ENCODE measurements at places on chromosomes 1 and 21. TPM values are rescaled to one million over a fixed set of nuclear protein-coding genes. Genes with fewer than 3 reads are reported as not detected.

GRCh38 chr1:228544021-228544850 is 57.1 kb downstream of the RNF187 start:
- DNase-seq = no peak

GRCh38 chr1:182175361-182175931 is 113.9 kb upstream of the ZNF648 start:
- no peak for DNase-seq

- DNase-seq = no peak
These were observed 13.0 kb upstream of the PAQR6 start for GRCh38 chr1:156260896-156261295.

GRCh38 chr1:152497273-152497672 is 13.3 kb upstream of the LCE5A start:
- peak; percentile 45 for DNase-seq

GRCh38 chr1:154465621-154466195 is 36.3 kb upstream of the TDRD10 start:
- DNase-seq = no peak

DNA sequence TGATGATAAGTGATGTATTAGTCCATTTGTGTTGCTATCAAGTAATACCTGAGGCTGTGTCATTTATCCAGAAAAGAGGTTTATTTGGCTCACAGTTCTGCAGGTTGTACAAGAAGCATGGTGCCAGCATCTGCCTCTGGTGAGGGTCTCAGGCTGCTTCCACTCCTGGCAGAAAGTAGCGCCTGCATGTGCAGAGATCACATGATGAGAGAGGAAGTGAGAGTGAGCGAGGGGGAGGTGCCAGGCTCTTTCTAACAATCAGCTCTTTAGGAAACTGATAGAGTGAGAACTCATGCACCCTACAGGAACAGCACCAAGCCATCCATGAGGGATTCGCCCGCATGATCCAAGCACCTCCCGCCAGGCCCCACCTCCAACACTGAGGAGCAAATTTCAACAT is 2.2 kb upstream of the FHAD1 start:
- DNase-seq = no peak

DNA sequence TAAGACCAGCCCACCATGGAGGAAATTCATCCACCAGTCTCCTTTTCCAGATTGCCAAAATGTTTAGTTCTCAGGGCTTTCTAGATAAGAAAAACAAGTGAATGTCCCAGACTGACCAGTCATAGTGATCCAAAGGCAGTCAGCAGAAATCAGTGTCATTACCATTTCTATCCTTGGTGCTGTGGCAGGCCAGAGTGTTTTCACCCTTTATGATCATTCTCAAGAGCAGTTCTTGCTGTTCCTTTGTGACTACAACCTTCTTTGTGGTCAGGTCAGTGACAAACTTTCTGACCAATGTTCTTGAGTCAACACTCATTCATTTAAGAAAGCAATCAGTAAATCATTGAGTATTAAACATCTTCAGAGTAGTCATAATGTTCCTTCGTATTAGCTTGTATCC is 7.3 kb upstream of the DHCR24 start:
- DNase-seq = peak; percentile 44

GRCh38 chr21:35993875-35994490 is 66.3 kb downstream of the SETD4 start:
- DNase-seq = no peak

DNA sequence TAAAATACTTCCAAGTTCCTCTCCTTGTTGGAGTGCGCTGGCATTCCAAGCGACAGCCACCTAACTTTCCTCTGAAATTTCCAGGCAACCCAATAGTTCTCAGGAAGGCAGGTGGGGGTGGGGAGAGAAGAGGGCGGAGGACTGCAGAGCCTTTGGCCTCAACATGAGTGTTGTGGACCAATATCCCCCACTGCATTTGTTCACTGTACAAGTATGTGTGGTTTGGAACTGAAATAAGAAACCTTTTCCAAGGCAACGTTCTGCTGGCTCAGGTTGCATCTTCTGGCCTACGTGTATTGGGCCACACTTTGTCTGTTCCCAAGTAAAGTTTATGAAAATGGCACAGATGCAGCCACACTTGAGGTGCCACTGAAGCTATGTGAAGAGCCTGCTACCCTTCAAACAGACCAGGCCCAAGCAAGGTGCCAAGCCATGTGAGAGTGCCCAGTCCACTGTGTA is 153.4 kb downstream of the DHRS3 start:
- peak; percentile 97 for DNase-seq

GRCh38 chr1:188708795-188709535 is 1768.7 kb downstream of the BRINP3 start:
- DNase-seq = no peak

GRCh38 chr1:62029704-62030103 is 164.9 kb upstream of the L1TD1 start:
- DNase-seq = no peak

DNA sequence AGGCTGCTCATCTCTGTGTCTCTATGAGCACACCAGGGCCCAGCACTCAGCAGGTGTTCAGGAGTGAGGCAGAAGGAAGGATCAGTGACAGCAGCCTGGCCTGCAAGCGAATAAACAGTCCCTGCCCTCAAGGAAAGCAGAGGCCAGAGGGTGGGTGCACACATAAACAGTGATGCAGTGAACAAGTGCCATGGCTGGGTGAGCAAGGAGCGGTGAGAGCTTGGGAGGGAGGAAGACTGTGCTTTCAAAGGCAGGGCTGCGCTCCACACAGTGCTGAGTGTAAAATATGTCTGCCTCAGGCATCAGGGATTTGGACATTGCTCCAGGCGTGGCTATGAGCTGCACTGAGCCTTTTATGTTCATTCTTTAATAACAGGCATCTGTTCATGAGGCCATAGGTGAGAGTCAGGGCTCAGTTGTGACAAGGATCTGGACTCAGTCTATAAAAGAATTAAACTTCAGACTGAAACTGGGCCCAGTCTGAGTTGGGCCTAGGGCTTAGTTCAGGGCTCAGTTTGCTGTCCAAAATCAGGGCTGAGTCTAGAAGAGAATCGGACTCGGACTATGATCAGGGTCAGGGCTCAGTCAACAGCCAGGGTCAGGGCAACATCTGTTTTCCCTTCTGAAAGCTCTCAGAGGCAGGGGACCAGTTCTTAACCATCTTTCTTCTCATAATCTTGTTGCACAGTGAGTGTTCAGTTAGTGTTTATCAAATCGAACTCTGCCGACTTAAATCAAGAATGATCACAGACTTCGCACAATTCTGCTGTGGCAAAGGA is 213.7 kb downstream of the FOXD2 start:
- DNase-seq = no peak

GRCh38 chr1:16048573-16049189 is 5.1 kb downstream of the CLCNKB start:
- DNase-seq = peak; percentile 44

- DNase-seq = peak; percentile 20
These were observed 19.7 kb downstream of the PTAFR start for GRCh38 chr1:28156821-28157220.

GRCh38 chr21:42142141-42142540 is 71.0 kb downstream of the UMODL1 start:
- no peak for DNase-seq

- DNase-seq = peak; percentile 88
These were observed at the start of gene IL20 for GRCh38 chr1:206864939-206865671. Gene IL20, plus strand, starts transcription at chr1:206865623. Its CDS starts 230 bp downstream, at chr1:206865853.

DNA sequence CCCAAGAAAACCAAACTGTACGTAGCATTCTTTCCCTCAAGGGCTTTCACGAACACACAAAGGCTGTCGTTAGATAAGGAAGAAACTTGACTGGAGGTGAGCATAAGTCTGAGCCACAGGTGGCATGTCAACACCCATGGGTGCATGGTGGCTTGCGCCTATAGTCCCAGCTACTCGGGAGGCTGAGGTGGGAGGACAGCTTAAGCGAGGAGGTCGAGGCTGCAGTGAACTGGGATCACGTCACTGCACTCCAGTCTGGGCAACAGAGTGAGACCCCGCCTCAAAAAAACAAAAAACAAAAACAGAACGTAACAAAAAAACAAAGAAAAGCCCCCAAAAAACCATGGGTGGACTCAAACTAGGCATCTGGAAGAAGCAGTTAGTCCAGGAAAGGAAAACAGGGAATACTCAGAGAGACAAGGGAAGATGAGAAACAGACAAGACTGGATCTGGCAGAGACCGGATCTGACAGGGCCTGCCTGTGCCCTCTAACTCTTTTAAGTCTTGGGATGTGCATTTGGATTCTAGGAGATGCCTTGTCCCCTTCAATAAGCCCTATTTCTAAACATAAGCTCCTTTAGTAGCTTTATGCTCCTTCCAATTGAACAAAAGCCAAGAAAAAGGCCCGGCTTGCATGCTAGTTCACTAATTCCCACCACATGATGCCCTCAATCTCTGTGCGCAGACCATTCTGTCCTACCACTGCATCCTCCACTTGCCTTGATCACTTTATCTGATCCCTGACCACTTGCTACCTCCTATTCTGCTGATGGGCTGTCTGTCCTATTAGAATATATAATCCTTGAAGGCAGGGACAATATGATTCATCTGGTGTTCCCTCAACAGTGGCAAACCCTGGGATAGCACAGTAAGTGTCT is 73.8 kb downstream of the APP start:
- no peak for DNase-seq

- DNase-seq = no peak
These were observed 161.4 kb upstream of the ZRANB2 start for GRCh38 chr1:71242239-71242638.

- no peak for DNase-seq
These were observed 307.0 kb upstream of the NR5A2 start for GRCh38 chr1:199720496-199720895.

DNA sequence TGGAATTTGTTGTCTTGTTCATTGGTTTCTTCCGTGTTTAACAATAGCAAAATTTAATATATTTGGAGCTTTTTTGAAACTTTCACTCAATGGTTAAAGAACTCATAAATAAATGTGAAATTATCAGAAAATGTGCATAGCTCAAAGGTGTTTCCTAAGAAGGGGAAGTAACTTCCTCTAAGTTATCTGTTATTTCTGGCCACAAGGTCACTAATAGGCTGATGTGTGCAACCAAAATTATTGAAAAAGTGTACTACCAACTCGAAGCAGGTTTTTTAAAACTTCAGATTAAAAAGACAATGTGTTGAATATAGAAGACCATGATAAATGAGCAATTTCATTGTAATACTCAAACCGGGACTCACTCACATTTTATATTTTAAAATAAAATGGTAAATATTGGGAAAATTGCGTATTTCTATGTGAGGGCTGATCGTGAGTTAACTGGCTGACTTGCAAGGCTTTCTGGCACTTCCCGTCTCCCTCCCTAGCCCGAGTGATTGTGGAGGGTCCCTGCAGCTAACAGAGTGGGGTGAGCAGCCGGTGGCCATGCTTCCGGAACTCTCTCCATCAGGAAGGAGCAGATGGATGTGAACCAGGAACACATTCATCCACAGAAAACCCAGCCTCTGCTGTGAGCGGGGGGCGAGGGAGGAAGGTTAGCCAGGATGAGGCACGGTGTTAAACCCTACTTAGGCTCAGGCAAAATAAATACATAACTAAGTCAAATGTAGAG is 96.9 kb downstream of the ERG start:
- DNase-seq = no peak

Gene NBPF10
- total RNA-seq = 1.4 TPM

Gene KRTAP21-2
- not detected for total RNA-seq

Gene MX1
- total RNA-seq = 1,365 TPM

Gene OR2AK2
- total RNA-seq = not detected

Gene HJV
- total RNA-seq = not detected

Gene LAD1
- total RNA-seq = 0.07 TPM

Gene RNU1-3
- not detected for total RNA-seq

Gene CR1L
- not detected for total RNA-seq

Data from M059J (cell line).